ENCODE measurements at places on chromosomes 7 and 10.
A peak's percentile ranks its signal among the peaks of the same experiment; 100 is the strongest.

DNA sequence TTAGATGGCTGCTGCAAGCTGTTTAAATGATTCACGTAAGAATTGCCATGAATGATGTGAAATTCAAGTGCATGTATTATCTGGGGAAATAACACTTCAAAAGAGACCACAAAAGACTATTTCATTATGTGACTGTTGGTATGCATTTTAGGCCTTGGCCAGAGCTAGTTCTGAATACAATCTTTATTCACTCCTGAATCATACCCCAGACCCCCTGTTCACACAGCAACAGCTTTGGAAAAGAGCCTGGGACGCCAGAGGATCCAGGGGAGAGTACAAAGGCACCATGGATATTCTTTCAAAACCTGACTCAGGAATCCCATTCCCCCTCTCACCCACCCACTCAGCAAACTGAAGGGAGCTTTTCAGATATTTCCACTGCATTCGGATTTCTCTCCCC lies 377.1 kb upstream of the DPP6 start:
- DNase-seq: no peak

- DNase-seq: no peak
Observed at GRCh38 chr10:31864834-31865518, 63.7 kb downstream of the ARHGAP12 start.

DNA sequence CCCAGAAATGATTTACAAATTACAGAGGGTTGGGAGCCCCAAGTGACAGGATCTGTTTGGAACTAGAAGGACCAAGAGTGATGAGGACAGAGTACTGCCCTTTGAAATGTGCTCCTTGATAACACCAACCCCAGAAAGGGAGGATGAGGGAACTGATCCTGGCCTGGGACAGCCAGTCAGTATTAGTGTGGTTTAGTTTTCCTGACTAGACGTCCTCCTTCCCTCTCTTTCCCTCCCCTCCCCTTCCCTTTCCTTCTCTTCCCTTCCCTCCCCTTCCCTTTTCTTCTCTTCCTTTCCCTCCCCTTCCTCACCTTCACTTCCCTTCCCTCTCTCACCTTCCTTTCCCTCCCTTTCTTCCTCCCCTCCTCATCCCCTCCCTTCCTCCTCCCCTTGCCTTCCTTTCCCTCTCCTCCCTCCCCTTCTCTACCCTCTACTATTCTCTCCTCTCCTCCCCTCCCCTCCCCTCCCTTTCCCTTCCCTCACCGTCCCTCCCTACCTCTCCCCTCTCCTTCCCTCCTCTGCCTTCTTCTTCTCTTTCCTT lies 31.0 kb upstream of the BICC1 start:
- DNase-seq: no peak

GRCh38 chr7:94567396-94567795 lies 57.8 kb downstream of the CASD1 start:
- no peak for DNase-seq

- no peak for DNase-seq
Observed at GRCh38 chr10:132987671-132988571, 45.6 kb upstream of the CFAP46 start.

DNA sequence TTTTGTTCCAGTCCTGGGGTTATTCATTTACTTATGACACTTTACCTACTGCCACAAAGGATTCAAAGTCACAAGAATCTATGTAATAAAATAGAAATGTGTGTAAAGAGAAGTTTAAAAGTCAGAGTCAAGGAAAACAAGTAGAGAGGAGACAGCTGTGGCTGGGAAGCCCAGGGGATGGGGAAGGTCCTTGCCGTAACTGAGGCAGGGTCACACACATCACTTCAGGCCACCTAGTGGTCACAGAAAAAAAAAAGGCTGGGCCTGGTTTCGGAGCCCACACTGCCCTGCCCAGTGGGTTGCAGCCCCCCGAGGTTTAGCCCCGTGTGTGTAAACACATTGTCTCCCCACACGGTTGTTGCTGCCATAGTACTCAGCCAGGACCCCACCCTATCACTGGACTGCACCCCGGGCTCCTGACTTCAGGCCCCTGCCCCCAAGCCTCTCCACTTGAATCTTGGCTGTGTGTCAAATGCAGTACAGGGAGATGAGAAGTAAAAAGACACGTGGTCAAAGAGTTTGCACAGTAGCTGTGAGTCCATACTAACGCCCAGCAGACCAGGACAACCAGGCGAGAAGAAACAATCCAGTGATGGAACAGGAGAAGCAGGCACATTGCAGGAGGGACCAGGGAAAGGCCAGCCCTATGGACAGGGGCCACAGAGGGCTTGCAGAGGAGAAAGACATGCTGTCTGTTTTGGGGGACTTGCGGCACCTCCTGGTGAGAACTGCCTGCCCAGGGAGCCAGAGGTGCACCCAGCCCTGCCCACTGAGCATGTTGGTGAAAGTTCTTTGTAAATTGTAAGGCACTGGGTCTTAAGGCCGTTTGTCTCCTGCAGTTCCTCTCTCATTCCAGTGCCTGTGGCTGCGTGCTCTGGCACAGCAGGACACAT lies 91.4 kb upstream of the MACROH2A2 start:
- DNase-seq: no peak

GRCh38 chr10:95628786-95629185 lies 27.7 kb downstream of the ALDH18A1 start:
- no peak for DNase-seq

DNA sequence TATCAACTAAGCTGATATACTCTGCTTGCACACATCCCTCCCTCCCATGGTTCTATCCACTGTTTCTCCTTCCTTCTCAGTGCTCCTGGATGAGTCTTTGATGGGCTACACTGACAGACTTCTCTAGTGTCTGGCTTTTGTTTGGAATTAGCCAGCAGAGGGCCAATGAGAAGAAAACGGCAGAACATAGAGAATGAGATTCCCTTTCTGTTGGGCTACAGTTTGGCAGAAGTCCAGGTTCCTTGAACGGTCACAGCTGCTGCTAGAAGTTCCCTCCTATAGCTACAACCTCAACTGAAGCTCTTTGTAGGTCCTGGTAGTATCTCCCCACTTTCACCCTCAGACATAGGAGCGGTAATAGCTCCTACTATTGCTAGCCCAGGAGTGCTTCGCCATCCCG lies 251.1 kb upstream of the LRRN3 start:
- DNase-seq: peak; percentile 1

- peak; percentile 46 for DNase-seq
Observed at GRCh38 chr10:124721330-124722045, 22.7 kb downstream of the FAM53B start.

DNA sequence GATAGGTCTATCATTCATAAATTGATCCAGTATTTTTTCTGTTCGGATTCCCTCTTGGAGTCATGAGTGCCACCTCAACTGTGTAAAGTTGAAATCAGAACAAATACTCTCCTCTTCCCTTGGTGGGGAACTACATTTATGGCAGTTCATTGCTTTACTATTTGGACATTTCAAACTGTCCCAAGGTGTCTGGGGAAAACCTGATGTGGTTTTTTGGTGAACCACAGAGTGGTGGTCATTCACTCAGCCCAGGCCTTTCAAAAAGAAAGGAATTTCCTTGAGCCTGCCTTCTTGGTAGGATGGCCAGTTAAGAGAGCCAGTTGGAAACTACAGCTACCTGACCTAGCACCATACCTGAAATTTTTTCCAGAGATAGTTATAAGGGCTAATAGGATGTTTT lies 59.0 kb downstream of the ABCB1 start:
- no peak for DNase-seq

DNA sequence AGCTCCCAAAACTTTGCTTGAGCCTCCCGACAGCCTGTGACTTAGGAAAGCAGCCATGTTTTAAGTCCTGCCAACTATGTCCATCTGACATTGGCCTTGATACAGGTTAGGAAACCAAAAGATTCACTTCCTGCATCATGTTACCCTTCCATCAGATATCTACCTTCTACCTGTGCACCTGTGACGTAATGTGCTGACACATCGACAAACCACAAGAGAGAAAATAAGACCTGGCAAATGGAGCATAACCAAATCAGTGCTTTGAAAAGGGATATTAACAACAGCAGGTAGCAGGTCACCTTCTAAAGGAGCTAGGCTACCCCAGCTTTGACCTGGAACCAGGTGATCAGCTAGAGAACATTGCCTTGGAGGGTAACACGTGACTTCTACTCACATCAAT lies 14.8 kb upstream of the PRR15 start:
- DNase-seq: no peak

DNA sequence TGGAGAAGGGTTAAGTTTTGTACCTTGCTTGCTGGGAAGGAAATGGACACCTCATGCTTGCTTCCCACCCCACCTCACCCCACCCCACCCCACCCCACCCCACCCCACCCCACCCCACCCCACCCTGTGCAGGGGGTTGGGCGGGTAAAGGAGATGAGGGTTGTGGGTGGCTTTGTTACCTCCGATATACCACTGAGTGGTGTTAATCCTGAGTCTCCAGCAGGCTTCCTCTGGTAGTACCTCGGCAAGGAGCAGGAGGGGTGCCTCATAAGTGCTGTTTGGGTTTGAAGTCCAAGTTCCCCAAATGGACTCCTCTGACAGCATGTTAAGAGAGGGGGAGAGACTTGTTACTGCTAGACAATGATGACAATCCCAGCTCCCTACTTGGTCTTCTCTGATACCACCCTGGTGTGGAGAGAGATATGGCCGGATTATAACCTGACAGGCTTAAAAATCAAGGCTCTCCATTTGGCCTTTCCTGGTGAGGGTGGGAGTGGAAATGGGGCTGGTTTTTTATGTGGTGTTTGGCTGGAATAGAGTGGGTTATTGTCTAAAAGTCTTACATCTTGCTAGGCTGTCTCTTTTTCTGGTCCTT lies 11.7 kb downstream of the SAMD8 start:
- DNase-seq: no peak

DNA sequence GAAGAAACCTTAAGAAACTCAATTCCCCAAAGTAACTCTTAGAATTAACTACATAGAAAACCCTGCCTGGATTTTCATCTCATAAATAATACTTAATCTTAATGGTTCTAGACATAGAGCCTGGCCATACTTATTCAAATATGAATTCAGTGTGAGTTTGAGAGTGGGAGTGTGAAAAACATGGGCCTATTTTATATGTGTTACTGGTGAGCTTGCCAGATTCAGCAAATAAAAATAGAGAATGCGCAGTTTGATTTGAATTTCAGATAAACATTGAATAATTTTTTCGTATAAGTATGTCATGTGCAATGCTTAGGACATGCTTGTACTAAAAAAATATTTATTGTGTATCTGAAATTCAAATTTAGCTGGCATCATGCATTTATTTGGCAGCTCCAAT lies 473.9 kb upstream of the FZD8 start:
- DNase-seq: no peak

DNA sequence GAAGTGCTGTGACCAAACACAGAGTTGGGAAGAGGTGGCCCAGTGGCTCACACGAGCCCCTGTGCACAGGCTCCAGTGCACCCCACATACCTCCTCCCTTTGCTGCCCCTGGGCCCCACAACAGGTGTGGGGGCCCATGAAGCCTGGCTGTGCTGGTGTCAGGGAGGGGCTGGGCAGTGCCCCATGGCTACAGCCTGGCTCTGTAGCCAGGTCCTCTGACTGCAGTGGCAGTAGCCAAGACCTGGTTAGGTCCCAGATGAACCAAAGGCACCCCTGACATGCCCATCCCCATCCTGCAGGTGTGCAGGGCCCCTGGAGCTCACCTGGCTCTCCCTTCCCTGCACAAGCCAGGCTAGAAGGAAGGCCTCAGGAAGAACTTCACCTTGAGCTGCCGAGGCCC lies 176.3 kb downstream of the GRID1 start:
- DNase-seq: no peak

- DNase-seq: no peak
Observed at GRCh38 chr7:69692611-69693010, 94.3 kb downstream of the AUTS2 start.

- DNase-seq: peak; percentile 69
Observed at GRCh38 chr10:21740989-21741388, 207.0 kb downstream of the MLLT10 start.

- no peak for DNase-seq
Observed at GRCh38 chr10:93630625-93631557, 18.6 kb downstream of the PDE6C start.

DNA sequence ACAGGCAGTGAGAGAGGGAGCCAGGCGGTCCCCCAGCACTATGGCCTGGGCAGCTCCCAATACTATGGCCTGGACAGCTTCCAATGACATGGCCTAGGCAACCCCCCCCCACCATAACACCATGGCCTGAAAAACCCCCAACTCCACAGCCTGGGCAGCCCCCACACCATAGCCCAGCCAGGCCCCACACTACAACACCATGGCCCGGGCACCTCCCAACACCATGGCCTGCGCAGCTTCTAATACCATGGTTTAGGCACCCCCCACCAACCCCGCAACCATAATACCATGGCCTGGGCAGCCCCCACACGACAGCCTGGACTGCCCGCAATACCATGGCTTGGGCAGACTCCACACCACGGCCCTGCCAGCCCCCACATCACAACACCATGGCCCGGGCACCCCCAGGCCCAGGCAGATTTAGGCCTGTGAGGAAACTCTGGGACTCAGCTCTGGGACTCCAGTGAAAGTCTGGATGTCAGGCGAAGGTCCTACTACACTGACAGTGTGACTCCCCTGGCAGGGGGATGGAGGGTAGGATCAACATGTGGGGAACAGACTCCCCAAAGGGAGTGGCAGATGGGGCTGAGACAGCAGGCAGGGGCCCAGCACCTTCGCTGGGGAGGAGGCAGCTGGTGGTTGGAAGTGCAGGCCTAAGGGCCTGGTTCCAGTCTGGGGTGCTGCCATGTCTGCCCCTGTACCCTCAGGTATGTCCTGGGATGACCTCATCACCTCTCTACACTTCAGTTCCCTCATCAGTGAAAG lies 8.7 kb downstream of the CPXM2 start:
- no peak for DNase-seq

DNA sequence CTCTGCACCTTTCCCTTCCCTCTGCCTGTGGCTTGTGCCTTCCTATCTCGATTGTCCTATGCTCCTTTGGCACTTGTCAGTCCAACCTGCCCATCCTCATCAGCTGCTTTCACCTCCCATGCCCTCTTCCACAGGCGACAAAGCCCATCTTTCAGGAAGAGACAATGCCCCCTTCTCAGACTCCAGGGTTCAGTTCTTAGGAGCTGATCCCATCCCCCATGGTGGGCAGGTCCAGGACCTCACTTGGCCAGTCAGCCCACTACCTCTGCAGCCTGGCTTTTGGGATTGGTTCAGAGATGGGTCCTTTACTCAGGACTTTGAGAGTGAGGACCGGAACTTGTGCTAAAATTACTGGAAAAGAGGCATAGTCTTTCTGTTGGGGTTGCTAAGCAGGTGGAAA lies 74.0 kb upstream of the NANOS1 start:
- no peak for DNase-seq

GRCh38 chr7:49840751-49841405 lies 67.4 kb downstream of the VWC2 start:
- DNase-seq: no peak

- DNase-seq: no peak
Observed at GRCh38 chr10:132698761-132699391, 87.1 kb downstream of the NKX6-2 start.

DNA sequence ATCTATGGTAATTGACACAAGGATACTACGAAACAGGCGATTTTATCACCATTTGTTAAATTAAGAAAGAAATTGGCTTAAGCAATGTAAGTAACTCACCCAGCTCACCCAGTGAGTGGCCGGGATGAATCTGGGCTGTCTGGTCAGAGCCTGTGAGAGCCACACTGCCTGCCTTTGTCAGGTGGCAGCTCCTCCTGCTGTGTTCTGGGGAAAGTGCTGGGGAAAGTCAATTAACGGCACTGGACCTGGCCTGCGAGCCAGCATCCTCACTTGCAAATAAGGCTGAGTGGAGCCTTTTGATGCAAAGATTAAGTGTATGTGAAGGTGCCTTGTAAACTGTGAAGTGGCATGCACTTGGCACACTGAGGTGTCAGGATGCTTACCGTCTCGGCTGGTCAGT lies 13.4 kb upstream of the CXCL12 start:
- no peak for DNase-seq

GRCh38 chr7:63065684-63066083 lies 933.0 kb upstream of the ZNF722 start:
- DNase-seq: no peak
